Esophagus (tissue), 2 donors: ENCODE measurements at places on chromosomes 3 and 15. TPM values are rescaled to one million over a fixed set of nuclear protein-coding genes. Genes with fewer than 3 reads are reported as not detected.

Gene FES
- polyA plus RNA-seq = 4.8 TPM

Gene GOLGA6B
- polyA plus RNA-seq = not detected

Gene ITPKA
- polyA plus RNA-seq = 0.28 TPM

Gene GOLGA6L10
- 8.9 TPM for polyA plus RNA-seq

Gene ADGRG7
- polyA plus RNA-seq = not detected

Gene MORC1
- not detected for polyA plus RNA-seq

Gene FEZF2
- not detected for polyA plus RNA-seq

Gene WHAMM
- polyA plus RNA-seq = 4.5 TPM

Gene LSAMP
- polyA plus RNA-seq = 0.16 TPM

Gene SEC22C
- polyA plus RNA-seq = 5.0 TPM

Gene GRAMD1C
- polyA plus RNA-seq = 21.1 TPM

Gene LMOD3
- polyA plus RNA-seq = 0.19 TPM

Gene BFSP2
- not detected for polyA plus RNA-seq

Gene UBAP1L
- 5.7 TPM for polyA plus RNA-seq
